ENCODE measurements at places on chromosomes 1 and 21.

DNA sequence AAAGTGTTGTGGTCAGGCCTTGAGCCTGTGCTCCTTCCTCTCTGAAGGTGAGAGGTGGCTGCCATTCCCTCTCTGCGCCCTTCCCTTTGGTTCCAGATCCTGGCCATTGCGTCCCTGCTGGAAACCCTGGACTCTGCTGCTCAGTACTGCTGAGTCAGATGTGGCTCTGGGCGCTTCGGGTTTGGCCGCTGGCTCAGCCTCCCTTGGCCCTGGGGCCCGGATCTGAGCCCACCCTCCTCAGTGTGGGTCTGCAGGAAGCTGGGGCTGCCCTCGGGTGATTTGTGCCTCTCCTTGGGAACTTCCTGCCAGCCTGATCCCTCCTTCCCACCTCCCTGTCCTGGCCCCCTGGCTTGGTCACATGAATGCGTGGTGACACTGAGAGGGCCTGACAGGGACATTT, 32.2 kb downstream of the QSOX1 start:
- no peak for DNase-seq

- no peak for DNase-seq
These were observed 31.3 kb downstream of the ZBTB8B start for GRCh38 chr1:32496127-32496526.

- DNase-seq = peak; percentile 25
These were observed at the start of gene NLRP3 for GRCh38 chr1:247415423-247416361. TSS of gene NLRP3 (plus strand) at chr1:247416173. CDS start at chr1:247418801, 2,628 bp downstream.

DNA sequence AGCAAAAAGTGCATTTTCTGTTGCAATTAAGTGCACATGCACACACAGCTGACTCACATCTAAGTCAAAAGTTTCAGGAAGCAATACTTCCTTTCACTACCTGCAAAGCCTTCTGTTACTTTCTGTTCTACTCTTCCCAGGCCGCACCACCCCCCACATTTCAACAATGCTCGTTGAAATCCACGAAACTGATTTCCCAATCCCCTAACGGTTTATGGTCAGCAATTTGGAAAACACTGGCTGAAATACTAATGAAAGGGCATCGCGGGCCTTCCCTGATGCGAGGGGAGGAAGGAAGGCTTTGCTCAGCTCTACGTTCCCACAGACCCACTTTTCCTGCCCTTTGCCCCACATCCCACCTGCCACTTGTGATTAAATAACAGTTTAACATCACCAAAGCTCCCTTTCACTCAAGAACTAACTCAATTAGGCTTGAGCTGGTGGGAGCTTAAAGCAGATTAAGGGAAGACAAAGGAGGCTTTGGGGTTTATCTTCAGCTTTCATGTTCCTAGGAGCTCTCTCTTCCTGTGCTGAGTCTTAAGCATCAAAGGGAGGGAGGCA, 243.2 kb upstream of the RAB4A start:
- no peak for DNase-seq

GRCh38 chr1:202713110-202713509, 2.9 kb upstream of the SYT2 start:
- no peak for DNase-seq

GRCh38 chr1:182615468-182616129, 11.4 kb upstream of the RGS16 start:
- peak; percentile 93 for DNase-seq

DNA sequence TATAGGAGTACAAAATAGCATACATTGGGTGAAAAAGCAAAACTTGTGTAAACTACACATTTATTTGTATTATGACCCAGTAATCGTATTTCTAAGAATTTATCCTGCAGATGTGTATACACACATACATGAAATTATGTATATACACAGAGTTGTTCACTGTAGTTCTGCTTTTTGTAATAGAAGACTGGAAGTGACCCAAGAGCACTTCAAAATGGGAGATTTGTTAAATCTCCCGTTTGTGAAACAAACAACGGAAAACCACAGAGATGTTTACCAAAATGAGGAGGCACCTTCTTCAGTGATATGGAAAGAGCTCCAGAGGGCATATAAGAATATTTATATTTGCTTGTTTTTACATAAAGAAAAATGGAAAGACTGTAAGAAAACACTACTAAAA, 18.0 kb upstream of the MNDA start:
- DNase-seq = no peak

GRCh38 chr1:29145739-29146437, 22.2 kb upstream of the TMEM200B start:
- peak; percentile 20 for DNase-seq

- DNase-seq = no peak
These were observed 46.2 kb upstream of the SLC44A3 start for GRCh38 chr1:94773931-94774422.

DNA sequence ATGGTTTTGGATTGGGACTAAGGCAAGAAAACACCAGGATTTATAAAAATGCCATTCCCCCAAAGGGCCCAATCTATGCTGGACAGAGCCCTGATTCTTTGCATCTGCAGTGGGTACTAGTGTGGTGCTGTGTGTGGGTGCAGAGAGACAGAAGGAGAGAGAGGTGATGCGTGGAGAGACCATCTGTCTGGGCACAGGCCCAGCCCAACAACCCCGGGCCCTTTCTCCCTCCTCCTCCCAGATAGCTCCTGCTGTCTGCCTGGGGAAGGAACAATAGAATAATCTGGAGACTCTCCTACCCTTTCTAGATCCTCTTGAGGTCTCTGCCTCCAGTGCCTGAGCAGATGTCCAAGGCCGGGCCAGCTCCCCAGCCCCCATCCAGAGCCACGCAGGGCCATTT, 15.1 kb downstream of the KIAA1614 start:
- no peak for DNase-seq

DNA sequence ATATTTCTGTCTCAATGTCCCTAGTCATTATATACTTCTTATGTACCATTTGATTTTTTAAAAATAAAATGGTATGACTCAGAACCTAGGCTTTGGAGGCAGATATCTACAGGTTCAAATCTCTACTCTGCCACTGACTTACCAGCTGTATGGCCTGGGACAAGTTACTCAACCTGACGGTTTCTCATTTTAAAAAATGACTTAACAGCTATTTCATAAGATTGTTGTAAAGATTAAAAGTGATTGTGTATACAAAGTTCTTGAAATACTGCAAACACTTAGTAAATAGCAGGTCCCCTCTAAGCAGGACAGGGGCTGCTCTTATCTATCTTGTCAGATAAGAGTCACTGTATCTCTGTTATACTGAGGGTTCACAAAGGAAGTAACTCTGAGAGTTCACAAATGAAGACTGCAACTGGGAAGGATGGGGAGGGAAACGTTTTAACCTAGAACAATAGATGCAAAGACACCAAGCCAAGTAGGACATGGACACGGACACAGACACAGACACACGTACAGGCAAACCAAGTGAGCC, 2.6 kb downstream of the BCAR3 start:
- DNase-seq = no peak

GRCh38 chr1:184911103-184911745, 63.1 kb downstream of the NIBAN1 start:
- DNase-seq = no peak

GRCh38 chr1:59730302-59730701, 84.4 kb upstream of the HOOK1 start:
- no peak for DNase-seq

DNA sequence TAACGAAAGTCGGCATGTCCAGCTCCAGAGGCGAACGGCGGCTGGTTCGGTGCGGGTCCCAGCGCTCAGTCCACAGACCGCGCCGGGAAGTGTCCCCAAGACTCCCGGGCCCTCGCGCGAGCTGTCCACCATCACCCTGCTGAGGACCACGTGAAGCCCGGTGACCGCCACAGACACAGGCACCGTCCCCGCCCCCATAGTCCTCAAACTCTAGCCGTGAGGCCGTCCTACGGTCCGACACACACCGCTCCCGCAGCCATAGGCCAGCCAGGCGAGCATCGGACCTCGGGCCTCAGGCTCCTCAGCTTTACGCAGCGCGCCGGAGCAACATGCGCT, 535 bp downstream of the SETD4 start:
- DNase-seq = peak; percentile 90

DNA sequence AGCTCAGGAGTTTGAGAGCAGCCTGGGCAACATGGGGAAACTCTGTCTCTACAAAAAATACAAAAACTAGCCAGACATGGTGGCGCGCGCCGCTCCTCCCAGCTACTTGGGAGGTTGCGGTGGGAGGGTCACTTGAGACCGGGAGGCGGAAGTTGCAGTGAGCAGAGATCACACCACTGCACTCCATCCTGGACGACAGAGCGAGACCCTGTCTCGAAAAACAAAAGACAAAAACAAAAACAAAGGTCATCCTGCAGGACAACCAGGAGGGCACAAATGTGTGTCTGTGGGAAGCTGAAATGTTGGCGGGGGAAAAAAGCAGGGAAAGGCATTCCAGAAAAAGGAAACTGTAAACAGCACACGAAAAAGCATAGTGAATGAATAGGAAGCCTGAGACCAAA, 104.1 kb upstream of the HNRNPU start:
- no peak for DNase-seq

DNA sequence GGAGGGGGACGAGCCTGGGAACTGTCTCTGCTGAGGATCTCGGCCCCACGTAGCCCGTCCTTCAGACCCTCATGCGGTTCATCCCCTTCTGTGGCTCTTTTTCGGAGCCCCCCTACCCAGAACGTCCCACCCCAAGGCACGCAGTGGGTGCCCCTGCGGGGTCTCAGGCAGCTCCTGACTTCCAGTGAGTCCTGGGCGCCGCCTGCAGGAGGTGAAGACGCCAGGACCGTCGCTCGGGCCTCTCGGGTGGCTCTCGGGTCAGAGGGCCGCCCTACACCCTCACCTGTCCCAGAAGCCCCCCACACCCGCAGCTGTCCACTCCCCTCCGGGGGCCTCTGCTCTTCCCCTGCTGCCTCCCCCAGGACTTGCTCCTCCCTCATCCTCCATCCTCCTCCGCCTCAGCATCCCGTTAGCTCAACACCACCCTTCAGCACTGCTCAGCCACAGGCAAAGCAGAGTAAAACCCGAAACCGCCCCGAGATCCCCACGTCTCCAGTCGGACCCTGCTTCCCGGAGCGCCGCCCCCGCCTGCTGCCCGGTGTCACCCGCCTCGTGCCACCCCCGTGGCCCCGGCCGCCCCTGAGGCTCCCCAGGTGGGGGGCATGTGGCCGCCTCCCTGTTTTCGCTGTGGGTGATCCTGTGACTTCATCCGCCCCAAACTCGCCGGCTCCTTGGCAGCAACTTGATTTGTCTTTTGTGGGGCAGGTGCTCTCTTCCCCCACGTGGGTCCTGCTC, 13.3 kb upstream of the POFUT2 start:
- no peak for DNase-seq

- DNase-seq = peak; percentile 69
These were observed 1.2 kb downstream of the OLIG2 start for GRCh38 chr21:33026878-33027400.
